H1 (cell line): ENCODE measurements at places on chromosomes 1 and 21.

GRCh38 chr1:183029591-183030000, 6.4 kb downstream of the LAMC1 start:
- DNase-seq: no peak

GRCh38 chr1:149962039-149962647, 25.5 kb upstream of the MTMR11 start:
- no peak for DNase-seq

- DNase-seq: no peak
Measured at GRCh38 chr1:12380326-12381249, 150.8 kb downstream of the VPS13D start.

DNA sequence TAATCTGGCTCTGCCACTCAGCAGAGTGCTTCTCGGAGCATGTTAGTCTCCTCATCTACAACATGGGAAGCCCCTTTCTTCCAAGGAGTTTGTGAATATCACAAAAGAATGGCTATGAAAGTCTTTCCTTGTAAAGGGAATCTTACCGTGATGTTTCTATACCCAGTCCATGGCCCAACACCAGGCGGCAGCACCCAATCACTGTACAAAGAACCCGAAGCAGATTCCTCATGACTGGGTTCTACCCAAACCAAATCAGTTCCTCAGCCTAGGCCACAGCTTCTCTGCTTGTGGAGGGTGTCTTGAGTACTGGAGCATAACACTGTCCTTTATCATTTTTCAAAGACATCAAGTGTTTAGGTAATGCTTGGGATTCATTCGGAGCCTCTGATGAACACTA, 16.6 kb upstream of the SLFNL1 start:
- no peak for DNase-seq

- no peak for DNase-seq
Measured at GRCh38 chr21:27362249-27362648, 395.4 kb upstream of the ADAMTS5 start.

DNA sequence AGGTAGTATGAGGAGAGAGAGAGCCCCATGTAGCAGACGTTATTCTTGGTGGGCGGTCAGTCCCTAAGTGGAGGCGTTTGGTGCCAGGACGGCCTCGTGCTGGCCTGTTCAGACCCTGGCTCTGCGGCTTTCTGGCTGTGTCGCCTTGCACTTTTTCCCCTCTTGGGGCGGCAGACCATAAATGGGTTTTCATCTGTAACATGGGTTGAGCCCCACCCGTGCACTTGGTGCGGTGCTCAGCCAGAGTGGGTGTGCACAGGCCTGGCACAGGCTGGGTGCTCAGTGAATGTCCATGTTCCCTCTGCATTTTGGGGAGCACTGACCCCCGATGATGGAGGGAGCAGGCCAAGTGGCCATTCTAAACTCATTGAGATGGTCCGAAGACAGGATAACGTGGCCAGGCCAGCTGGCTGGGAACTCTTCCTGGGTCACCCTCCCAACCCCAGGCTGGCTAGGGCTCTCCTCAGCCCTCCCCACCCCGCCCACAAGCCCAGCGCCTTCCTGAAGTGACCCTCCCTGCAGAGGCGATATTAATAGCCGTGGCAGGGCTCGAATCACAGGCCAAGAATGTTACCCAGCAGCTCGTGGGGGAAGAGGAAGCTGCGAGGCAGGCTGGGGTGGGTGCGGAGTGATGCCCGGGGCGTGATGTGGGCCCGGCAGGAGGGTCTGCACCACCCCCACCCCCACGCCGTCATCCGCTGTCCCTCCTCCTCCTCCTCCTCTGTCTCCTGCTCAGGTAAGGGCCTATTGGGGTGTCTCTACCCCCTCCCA, 78.5 kb downstream of the ARHGEF10L start:
- no peak for DNase-seq

- no peak for DNase-seq
Measured at GRCh38 chr1:218454700-218455282, 109.7 kb downstream of the TGFB2 start.

DNA sequence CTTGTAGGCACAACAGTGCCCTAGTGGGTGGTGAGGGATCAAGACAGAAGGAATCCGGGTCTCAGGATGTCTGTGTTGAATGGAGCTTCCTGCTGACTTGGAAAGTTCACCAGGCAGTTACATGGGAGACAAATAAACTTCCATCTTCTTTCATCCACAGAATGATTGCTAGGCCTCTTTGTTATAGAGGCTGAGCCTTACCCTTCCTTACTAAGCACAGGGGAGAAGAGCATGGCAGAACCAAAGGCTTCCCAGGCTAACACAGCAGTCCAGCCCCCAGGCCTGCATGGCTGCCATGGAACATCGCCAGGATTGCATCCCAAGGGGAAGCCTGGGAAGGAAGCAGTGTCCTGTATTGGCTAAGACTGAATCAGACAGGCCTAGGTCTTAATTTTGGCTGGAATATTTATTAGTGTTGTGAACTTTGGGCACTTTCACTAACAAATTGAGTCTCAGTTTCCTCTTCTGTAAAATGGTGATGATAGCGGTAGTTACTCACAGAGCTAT, 18.7 kb downstream of the HEYL start:
- DNase-seq: no peak

GRCh38 chr1:172897738-172898137, 153.0 kb downstream of the TNFSF18 start:
- no peak for DNase-seq

GRCh38 chr1:155591770-155592169, 18.2 kb upstream of the MSTO1 start:
- DNase-seq: no peak

GRCh38 chr1:2597441-2598328, 11.1 kb downstream of the PRXL2B start:
- no peak for DNase-seq

DNA sequence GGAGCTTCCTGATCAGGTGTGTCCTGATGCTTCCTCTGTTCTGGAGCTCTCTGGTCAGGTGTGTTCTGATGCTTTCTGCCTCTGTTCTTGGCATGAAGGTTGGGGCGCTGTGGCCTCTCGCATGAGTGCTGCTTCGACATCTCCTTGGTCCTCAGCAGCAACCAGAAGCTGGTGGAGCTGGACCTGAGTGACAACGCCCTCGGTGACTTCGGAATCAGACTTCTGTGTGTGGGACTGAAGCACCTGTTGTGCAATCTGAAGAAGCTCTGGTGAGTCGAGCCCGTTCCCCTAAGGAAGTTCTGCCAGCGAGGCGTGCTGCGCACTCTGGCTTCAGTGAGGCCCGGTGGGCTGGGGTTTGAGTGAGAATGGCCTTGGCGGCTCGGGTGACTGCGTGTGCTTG, 18.0 kb downstream of the NLRP3 start:
- DNase-seq: no peak

- no peak for DNase-seq
Measured at GRCh38 chr1:6087377-6087772, 41.7 kb downstream of the KCNAB2 start.

GRCh38 chr1:9537863-9538668, 1.2 kb upstream of the SLC25A33 start:
- no peak for DNase-seq

- DNase-seq: no peak
Measured at GRCh38 chr1:35851132-35851869, 31.7 kb upstream of the AGO1 start.

- DNase-seq: no peak
Measured at GRCh38 chr1:244963231-244963826, 99.0 kb upstream of the HNRNPU start.

DNA sequence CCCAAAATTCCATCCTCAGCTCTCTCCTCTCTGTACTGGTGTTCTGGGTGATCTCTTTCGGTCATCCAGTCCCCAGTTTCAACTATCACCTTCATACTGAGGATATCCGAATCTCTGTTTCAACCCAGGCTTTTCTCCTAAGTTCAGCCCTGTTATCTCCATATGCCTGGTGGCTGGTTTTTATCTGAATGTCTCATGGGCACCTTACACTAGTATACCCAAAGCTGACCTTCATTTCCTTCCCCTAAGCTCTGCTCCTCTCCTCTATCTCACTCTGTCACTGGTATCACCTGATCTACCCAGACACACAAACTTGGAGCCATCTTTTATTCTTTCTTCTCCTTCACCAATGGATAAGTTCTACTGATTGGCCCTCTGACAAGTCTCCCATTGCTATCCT, 53.0 kb downstream of the LRRC71 start:
- DNase-seq: no peak

- no peak for DNase-seq
Measured at GRCh38 chr1:94912263-94913184, 14.4 kb downstream of the CNN3 start.

- no peak for DNase-seq
Measured at GRCh38 chr1:219587401-219587800, 25.5 kb downstream of the ZC3H11B start.

GRCh38 chr1:156690675-156691036, 13.4 kb upstream of the NES start:
- no peak for DNase-seq

DNA sequence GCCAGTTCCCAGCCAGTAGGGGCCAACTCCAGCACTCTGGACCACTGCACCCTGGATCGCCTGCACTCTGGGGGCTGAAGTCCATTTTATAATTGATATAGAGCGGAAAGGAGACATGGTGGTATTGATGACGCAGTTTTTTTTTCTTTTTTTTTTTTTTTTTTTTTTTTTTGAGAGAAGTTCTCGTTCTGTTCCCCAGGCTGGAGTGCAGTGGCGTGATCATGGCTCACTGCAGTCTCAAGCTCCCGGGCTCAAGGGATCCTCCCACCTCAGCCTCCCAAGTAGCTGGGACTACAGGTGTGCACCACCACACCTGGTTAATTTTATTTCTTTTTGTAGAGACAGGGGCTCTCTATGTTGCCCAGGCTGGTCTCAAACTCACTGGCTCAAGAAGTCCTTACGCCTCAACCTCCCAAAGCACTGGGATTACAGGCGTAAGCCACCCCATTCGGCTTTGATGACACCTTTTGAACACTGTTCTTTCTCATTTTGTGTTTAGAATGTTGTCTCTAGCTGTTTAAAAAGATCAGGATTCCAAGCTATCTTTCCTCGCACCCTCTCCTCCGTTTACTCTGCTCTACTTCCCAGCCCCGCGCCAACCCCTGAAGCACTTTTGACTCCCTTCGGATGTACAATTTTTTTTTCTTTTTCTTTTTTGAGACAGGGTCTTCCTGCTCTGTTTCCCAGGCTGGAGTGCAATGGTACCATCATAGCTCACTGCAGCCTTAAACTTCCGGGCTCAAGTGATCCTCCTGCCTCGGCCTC, 960 bp downstream of the MX2 start:
- DNase-seq: no peak

GRCh38 chr1:231124746-231125145, 37.1 kb upstream of the TRIM67 start:
- no peak for DNase-seq

DNA sequence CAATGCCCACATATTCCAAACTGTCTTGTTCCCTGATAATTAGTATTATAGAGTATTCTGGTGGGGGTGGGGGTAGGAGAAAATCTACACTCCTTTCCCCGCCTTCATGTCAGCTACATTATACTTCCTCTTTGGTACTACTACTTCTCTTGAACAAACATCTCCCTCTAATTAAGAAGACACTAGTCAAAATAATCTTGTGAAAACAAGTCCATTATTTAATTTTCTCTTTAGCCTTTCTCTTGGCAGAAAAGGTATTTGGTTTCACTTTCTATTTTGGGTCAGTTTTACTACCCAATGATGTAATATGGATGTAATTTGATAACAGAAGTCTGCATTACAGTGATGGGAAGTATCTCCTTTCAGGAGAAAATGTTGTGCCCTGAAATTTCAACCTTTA, 22.5 kb downstream of the NTMT2 start:
- no peak for DNase-seq

- no peak for DNase-seq
Measured at GRCh38 chr1:107464827-107465226, 324.0 kb downstream of the NTNG1 start.

DNA sequence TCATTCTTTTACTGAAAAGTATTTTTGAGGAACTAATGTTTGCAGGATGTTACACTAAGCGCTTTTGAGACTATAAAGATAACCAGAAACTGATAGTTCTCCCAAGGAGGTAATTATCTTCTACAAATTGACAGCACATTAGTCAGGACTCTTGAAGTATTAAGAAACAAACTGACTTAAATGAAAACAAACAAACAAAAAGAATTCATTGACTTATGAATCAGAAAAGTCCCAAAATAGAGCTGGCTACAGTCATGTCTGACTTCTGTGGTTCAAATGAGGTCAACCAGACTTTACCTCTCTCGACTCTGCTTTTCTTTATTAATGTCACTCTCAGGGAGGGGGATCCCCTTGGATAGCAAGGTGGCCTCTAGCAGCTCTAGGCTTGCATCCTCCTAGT, 296.8 kb downstream of the TPR start:
- DNase-seq: no peak

DNA sequence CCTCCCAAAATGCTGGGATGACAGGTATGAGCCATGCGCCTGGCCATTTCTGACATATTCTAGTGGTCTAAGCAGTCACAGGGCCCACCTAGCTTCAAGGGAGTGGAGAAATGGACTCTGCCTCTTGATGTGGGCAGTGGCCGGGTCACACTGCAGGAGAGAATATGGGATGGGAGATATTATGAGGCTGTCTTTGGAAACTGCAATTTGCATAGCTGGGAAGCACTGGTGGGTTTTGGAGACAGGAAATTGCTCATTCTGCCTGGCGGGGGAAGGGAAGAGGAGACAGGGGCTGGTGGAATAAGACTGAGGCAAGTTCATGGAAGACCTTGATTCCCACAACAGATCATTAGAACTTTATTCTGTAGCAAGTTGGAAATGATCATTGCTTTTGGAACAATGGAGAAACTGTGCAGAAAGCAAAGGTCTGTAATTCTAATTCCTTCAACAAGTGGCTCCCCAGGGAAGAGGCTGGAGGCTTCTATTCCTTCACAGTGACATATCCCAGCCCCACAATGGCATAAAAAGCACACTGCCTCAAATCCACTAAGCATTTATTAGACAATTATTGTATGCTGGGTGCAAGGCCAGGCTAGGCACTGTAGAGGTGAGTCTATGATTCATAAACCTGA, 10.5 kb downstream of the NCMAP start:
- DNase-seq: no peak

DNA sequence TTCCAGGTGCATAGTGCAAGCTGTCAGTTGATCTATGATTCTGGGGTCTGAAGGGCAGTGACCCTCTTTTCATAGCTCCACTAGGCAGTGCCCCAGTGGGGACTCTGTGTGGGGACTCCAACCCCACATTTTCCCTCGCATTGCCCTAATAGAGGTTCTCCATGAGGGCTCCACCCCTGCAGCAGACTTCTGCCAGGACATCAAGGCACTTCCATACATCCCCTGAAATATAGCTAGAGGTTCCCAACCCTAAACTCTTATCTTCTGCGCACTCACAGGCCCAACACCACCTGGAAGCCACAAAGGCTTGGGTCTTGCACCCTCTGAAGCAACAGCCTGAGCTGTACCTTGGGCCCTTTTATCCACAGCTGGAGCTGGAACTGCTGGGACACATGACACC, 65.7 kb upstream of the PKN2 start:
- no peak for DNase-seq
